ENCODE measurements at places on chromosomes 12 and 14.
A peak's percentile ranks its signal among the peaks of the same experiment; 100 is the strongest.

DNA sequence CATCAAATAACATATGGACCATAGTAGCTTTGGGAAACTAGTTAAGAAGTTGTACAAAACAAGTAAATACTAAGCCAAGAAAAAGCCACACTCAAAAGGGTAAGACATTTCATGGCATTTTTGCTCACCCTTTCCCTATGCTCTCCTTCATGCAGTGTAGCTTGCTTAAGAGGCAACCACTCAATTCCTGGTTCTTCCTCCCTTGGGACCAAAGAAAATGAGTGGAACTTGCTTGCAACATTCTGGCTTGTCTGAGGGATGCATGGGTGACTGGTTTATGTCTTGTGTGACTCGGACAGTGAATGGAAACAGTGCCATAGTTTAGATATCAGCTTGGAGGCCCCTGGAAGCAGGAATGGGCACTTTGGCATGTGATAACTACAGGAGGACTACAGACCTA lies 252.0 kb upstream of the ARID2 start:
- DNase-seq, result no peak

DNA sequence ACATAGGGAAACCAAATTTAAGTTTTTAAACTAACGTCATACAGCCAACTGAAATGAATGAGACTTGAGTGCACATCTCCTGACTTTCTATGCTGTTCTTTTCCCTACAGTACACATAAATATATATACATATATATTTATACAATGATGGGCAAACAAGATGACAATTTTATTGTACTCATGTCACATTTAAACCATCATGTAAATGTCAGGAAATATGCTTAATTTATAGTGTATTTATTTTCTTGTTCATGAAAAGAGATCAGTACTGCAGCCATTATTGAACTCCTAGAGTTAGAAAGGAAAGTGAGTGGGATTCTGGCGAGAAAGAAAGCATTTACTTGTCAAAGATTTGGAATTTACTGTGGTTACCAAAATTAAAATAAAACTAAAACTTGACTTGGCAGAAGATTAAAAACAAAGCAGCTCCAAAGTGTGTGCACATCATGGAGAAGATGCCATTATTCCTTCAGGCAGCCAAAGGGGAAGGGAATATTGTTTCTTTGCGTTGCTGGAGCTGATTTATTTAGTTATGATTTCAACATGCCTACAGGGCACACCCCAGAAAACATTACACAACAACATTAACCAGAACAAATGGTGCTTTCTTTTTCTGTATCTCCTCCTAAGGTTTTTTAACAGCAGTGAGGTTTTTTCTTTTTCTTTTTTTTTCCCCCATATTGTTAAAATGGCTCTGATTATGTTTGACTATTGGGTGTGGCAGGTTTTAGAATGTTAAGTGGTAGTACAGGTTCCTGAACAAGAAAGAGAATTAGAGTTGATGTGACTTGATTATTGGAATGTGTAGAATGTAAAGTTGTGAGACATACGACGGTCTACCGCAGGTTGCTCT lies 144.6 kb downstream of the RAD51B start:
- peak; percentile 82 for DNase-seq

DNA sequence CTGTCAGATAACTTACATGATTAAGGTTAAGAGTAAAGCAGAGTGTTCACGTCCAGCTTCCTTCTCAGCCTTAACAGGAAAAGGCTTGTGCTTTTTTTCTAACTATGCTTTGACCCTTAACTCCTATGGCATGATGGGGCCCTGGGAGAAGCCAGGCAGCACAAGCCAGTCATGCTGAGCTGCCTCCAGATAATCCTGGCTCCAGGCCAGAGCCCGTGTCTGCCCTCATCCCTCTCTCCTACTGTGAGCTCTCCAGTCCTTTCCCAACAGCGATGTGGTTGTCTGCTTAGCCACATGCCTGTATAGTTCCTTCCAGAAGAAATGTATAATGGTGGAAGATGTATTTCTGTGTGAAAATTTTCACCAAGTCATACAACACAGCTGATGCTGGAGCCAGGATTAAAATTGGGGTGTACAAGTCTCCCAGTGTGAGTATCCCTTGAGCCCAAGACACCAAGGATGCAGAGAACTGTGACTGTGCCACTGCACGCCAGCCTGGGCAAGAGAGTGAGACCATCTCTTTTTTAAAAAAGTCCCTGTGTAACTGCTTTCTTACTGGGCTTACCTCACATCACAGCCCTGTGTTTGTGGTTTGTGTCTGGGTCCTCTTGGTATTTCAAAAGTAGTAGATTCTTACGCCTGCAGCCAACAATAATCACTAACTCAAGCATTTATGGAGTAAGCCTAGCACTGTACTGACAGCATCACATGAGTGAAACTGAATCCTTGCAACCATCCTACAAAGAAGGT lies 7.9 kb upstream of the ITFG2 start:
- no peak for DNase-seq

GRCh38 chr12:101173197-101173749 lies 36.8 kb downstream of the SLC5A8 start:
- DNase-seq, result no peak

DNA sequence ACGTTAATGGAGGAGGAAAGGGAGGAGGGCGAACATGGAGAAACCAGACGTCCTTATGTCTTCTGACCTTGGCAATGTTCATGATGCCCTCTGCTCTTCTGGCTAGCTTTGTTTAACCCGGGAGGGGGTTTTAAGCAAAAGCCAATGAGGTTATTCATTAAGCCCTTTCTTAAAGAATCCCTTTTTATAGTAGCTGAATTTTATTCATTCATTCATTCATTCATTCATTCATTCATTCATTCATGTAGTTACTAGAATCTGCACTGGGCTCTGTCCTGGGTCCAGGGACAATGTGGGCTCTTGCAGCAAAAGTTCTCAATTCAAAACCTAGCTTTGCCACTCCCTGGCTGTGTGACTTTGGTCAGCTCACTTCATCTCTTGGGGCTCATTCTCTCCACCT lies 14.0 kb downstream of the LHX5 start:
- DNase-seq, result no peak

- DNase-seq, result no peak
Observed at GRCh38 chr12:63912651-63913050, 68.2 kb downstream of the SRGAP1 start.

DNA sequence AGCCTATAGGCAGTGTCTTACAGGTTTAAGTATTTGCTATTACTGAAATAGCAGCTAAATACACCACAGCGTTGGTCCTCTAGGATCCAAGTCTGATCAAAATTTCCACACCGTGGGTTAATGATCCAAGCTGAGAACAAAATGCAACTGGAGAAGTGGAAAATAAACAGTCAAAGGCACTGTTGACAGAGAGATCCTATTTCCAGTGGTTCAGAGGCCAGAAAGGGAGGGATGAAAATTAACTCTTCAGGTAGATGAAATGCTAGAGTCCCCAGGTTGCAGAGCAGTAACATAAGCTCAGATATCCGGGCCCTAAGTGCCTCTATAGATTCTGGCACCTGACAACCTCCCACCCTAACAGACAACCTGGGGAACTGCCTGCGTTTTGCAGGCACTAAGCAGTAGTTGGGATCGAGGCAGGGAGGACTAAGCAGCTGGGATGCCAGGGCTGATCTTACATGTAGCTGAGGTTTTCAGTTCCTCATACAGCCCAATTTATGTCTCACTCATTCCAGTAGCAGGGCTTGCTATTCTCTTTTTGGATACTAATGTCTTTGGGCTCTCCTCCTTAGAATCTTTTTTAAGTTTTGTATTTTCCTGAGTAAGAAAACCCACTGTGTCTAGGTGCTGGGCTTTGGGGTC lies 42.7 kb upstream of the CRACR2A start:
- no peak for DNase-seq

DNA sequence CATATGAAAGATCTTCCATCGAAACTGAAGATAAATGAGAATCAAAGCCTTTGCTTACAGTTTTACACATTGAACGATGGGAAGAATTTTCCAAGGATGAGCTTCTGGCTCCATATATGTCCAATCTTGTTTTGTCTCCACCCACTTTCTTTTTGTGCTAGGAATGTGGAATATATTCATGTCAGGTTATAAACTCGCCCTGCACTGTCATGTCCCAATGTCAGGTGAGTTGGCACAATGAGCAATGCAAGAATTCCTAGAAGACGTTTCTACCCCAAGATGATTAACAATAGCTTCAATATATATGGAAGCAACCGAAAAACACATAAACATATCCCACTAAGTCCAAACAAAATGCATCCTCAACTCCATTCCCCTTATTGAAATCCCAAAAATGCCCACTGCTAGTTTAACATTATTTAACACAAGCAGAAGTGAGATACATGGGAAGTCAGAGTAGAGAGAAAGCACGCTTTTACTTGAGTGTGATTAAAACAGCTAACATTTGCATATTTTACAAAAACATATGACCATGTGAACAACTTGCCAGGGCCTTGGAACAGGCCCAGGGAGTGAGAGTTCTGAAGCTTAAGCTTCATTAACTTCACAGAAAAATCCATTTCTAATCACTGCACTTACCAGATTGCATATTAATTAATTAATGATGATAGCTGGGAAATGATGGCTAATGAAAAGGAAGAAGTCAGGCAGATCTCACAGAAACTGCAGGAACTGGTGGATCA lies 233.9 kb downstream of the GXYLT1 start:
- no peak for DNase-seq

DNA sequence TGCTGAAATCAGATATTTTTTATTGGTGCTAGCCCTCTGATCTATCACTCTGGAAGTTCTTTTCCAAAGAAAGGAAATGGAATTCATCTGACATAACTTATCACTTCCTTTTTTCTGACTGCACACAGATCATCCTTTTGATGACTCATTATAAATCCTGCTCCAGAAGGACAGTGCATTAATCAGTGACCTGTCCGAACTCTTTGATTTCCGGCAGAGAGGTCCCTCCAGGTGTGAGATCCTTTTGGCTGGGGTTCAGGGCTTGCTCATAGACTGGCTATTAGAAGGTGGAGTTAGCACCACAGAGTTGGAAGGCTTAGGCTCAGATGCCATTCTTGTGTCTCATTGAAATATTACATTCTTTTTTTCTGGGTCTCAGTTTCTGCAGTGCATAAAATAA lies 328.2 kb downstream of the ZFP36L1 start:
- DNase-seq, result peak; percentile 86

DNA sequence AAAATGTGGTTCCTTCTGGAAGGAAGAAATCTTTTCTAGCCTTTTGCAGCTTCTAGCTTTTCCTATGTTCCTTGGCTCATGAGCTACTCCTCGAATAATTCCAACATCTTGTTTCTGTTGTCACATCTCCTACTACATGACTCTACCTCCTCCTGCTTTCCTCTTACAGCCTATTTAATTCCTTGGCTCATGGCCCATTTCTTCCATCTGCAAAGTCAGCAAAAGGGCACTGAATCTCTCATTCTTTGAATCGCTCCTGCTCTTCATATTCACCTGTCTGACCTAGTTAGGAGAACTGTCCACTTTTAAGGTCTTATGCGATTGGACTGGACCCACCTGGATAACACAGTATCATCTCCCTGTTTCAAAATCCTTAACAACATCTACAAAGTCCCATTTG lies 15.8 kb downstream of the PRKD1 start:
- DNase-seq, result no peak

DNA sequence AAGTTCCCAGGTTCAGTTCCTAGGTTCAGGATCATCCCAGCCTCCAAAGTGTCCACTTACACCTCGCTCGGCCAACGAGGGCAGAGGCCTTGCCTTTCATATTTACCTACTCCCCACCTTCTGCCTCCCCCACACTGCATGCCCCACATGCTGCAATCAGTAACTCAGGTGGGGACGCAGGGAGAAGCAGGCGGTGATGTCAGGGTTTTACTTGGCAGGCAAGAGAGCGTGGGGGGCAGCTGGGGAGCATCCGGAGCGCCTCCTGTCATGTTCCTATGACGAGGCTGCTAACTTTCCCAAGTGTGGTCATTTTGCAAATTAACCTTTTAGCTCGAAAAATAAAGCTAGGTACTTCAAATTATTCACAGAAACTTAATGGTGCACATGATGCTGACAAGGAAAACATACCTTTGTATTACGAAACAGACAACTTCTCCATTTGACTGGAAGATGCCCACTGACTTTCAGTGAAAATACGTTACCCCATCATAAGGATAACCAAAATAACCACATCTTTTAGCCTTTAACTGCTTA lies 53.8 kb downstream of the SETD3 start:
- DNase-seq, result no peak

- peak; percentile 45 for DNase-seq
Observed at GRCh38 chr14:78758333-78758732, 588.2 kb downstream of the NRXN3 start.

DNA sequence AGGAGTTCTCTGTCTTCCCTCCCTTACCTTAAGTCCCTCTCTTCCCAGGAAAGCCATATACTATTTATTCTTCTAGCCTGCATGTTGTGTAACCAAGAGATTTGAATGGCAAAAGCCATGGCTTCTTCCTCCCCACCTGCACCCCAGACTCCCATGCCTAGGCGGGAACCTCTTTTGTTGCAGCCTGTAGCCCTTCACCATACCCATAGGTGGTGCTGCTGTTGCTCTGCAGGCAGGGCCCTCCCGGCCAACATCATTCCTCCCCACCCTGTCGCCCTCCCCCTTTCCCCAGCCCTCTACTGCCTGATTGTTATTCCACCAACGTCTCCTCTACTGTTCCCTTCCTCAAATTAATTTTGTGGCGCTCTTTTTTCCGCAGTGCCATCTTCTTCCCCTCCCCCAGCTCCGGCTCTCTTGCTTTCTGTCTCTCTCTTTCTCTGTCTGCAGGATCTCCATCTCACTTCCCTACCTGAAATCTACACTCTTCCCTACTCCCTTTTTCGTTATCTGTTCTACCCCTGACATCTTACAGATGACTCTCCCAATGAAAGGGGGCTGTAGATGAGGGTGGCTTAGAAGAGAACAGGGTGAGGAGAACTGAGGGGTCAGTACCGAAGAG lies 13.8 kb downstream of the NGDN start:
- DNase-seq, result no peak

Measured in mammary epithelial cell (primary cell).